ENCODE measurements at places on chromosomes 6 and 20.

DNA sequence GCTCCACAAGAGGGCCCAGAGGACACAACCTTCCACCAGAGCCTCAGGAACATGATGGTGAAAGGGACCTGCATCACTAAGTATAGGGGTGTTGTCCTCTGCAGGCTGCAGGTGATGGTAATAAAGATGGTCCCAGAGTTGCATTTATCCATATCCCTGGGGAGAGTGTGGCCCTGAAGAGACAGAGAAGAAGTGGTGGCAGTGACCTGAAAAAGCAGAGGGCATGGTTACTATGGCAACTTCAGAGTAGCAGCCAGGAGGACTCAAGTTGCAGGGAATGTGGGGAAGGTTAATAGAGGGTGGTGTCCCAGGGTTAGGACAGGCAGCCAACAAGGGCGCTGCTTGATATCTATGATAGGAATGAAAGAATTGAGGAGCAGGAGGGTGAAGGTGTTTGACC, 57.1 kb downstream of the HLA-A start:
- DNase-seq: no peak

DNA sequence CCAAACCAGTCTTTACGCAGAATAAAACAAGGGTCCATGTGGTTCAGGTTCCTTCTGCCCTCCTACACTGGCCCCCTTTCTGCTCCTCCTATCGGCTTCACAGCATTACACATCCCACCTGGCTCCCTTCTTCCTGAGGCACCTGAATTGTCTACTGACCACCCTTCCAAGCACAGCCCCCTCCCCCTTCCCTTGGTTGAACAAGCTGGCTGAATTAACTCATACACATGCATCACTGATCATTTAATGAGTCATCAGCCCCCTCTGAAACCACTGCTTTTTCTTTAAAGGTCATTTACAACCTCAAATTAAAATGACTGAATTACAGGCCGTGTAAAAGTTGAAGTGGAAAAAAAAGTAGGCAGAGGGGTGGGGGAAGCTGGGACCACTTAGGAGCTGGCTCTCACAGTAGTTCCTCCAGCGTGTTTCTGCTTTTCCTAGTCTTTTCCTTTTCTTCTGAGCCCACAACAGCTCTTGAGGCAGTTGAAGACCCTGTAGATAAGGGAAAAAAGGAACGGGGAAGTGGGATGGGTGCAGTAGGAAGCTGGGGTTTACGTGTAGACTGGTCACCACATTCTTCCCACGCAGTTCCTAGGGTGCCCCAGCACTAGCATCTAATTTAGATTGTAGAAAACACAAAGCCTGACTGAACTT, 67.6 kb downstream of the FYN start:
- peak; percentile 40 for DNase-seq

GRCh38 chr6:26122793-26123674, 35.8 kb downstream of the HFE start:
- DNase-seq: peak; percentile 89

GRCh38 chr6:147157930-147158329, 46.3 kb upstream of the STXBP5 start:
- no peak for DNase-seq

DNA sequence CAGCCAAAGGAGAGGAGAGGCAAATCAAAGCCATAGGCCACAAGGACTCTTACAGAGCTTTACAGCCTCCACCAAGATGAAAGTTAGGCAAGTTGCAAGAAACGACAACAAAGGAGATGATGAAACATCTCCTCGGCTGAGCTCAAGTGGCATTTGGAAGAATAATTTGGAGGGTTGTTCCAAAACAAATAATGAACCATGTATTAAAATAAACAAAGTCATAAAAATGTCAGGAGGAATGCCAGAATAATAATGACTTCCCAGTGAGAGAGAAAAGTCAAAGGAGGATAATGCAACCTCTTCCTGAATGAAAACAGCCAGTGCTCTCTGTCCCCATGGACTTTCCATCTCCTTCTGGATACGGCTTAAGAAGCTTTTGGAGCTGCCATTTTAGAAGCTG, 371.4 kb upstream of the ID4 start:
- DNase-seq: no peak

DNA sequence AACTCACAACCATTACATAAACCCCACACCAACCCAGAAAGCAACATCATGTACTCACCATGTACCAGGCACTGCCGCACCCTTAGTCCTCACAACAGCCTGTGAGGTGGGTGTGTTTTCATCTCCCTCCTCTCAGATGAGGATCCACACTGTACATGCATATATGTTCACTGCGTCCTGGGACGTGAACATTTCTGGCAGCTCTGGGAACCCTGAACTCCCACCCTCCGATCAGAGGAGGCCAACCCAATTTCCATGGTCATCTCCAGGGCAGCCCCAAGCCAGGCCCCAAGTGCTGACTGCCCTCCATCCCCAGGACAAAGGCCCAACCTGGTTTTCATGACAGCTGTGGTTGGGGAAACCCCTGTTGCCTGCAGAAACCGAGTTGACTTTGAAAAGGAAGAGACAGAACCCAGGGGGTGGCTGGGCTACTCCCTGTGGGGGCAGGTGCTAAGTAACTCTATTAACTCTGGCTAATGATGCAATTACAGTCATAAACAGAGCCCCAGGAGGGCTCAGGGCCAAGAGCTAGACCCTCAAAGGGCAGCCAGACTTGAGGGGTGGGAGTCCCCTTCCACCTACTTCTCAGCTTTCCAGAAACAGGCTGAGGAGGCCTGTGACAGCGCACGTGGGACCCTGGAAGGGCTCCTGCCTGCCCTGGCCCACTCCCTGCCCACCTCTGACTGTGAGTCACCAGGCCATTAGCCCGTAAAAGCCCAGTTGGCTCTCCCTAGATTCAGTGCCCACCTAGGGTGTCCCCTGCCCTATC, 2.6 kb downstream of the TFEB start:
- DNase-seq: no peak

DNA sequence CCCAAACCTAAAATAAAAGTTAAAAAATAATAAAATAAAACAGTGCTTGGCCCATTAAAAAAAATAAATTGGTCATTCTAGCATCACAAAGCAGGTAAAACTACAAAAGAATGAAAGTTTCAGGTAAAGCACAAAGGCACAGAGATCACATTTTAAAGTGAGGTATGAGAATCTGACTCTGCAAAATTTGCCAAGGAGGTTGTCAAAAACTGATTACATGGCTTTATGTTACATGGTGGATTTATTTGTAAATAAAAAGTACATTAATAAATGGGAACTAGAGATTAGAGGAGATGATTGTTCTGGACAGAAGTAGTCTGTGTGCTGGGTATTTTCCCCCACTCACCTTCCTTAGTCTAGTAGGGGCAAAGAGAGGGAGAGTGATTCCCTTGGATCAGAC, 24.2 kb upstream of the ATXN1 start:
- no peak for DNase-seq

DNA sequence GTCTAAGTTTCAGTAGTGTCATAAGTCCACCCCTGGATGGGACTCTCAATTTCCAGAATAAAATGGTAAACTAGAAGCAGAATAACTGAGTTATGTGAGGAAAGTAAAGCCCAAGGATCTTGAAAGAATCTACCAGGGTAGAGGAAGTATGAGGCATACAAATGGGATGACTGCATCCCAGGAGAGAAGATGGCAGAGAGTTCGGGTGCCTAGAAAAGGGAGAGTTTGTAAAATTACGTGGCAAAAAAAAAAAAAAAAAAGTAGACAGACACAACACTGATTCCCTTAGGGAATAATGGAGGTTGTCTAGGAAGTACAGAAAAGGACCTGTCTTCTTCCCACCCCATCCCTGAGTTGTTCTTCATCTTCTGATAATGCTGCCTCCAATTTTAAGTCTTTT, 3.4 kb downstream of the GABBR1 start:
- no peak for DNase-seq

- no peak for DNase-seq
Measured at GRCh38 chr20:25254986-25255680, 7.2 kb downstream of the PYGB start.

- DNase-seq: no peak
Measured at GRCh38 chr20:8000796-8001195, 18.8 kb downstream of the TMX4 start.

- DNase-seq: peak; percentile 46
Measured at GRCh38 chr20:2137552-2138201, 36.0 kb downstream of the STK35 start.

GRCh38 chr6:55836945-55837344, 38.4 kb downstream of the BMP5 start:
- no peak for DNase-seq

- DNase-seq: no peak
Measured at GRCh38 chr20:11814267-11814666, 103.4 kb upstream of the BTBD3 start.

- no peak for DNase-seq
Measured at GRCh38 chr6:92840246-92840930, 579.0 kb downstream of the EPHA7 start.

- no peak for DNase-seq
Measured at GRCh38 chr6:4405621-4406212, 270.3 kb upstream of the ECI2 start.

GRCh38 chr20:49518576-49518975, 36.1 kb upstream of the KCNB1 start:
- no peak for DNase-seq

DNA sequence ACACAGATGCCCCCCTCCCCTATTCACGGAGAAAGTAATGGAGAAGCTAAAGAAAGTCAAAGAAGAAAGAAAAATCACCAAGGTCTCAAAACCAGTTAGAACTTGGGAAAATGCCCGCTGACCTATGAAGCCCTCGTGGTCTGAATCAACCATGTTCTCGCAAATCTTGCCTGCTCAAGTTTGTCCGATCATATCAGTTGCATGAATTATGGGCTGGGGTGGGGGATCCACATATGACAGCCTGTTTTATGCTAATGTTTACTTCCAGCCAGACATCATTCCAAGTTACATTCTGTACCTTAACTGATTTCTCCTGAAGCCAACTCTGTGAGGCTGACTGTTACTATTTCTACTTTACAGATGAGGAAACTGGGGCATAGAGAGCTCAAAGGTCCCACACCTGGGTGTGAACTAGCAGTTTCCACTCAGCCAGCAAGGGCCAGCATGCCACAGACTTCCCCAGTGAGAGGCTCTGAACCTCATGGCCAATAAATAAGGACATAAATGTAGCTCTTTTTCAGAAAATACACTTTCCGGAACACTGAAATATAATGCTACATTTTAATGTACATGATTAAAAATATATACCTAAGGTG, 2.1 kb downstream of the RNASET2 start:
- no peak for DNase-seq

GRCh38 chr6:135581211-135581610, 83.7 kb upstream of the AHI1 start:
- DNase-seq: no peak

DNA sequence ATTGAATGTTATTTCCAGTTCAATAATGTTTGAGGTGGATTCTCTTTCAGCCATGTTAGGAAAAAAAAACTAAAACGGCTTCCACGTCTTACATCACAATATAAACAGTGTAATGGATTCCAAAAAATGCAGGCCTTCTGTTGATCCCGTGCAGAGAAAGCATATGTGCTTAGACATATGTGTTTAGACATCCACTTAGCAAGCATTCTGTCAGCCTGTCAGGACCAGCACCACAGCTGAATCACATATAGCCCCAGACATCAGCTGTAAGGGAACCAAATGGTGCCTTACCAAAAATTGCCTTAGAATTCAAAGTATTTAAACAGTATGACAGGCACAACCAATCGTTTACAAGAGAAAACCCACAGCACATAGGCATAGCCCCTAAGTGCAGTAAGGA, 304.9 kb downstream of the EYA4 start:
- DNase-seq: no peak

DNA sequence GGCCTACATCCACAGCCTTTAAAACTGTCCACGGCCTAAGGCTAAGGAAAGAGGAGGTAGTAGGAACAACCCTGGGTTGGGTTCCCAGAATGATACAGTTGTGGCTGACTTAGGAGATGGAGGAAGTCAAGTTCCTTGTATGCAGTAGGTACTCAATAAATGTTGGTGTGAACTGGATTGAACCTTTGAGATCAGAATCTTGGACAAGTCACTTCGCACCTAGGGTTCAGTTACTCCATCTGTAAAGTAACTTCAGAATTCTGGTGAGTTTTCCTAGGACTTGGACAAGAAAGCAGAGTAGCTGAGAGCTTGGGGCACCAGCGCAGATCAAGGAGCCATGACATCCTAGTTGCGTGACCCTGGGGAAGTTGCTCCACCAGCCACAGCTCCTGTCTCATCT, 9.1 kb downstream of the XKR7 start:
- no peak for DNase-seq

DNA sequence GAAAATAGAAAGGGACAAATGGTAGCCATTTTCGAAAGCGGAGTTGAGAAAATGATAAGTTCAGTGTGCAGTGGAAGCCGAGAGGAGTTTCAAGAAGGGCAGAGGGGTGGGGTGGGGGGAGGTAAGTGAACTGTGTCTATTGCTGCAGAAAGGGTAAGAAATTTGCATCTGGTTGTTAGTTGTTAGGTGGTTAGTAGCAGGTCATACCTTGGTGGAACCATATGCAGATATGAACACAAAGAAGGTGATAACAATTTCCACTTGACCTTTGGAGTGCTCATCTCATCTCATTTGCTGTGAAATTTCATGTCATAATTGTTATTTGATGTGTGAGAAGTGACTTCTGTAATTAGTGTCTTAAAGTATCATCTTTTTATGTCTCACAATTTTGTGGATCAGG, 288.2 kb downstream of the QKI start:
- DNase-seq: no peak

- DNase-seq: peak; percentile 70
Measured at GRCh38 chr20:5749952-5750779, at the start of gene SHLD1. TSS of gene SHLD1 (plus strand) at chr20:5750401. CDS start at chr20:5772866, 22,465 bp downstream.

- no peak for DNase-seq
Measured at GRCh38 chr20:39778847-39779604, 816.9 kb downstream of the DHX35 start.

- DNase-seq: no peak
Measured at GRCh38 chr6:123053602-123054225, 57.7 kb downstream of the CLVS2 start.

Data from amniotic stem cell (primary cell).